ENCODE measurements at places on chromosomes 1 and 21.
A peak's percentile ranks its signal among the peaks of the same experiment; 100 is the strongest.

DNA sequence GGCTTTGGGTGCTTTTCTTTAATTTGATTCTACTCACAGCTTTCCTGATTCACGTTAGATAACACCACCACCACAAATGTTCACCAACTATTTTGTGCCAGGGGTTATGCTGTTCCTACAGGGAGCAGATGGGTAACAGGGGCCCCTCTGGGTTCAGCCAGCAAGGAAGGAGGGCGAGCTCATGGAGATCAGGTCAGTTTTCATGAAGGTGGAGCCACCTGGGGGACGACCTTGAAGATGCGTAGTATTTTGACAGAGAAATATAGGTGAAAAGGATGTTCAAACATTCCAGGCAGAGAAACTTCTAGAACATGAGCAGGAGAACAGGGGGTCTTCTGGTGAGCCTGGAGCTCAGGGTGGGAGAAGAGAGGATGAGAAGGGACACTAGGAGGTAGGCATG, 28.9 kb downstream of the KIAA0040 start:
- no peak for DNase-seq

DNA sequence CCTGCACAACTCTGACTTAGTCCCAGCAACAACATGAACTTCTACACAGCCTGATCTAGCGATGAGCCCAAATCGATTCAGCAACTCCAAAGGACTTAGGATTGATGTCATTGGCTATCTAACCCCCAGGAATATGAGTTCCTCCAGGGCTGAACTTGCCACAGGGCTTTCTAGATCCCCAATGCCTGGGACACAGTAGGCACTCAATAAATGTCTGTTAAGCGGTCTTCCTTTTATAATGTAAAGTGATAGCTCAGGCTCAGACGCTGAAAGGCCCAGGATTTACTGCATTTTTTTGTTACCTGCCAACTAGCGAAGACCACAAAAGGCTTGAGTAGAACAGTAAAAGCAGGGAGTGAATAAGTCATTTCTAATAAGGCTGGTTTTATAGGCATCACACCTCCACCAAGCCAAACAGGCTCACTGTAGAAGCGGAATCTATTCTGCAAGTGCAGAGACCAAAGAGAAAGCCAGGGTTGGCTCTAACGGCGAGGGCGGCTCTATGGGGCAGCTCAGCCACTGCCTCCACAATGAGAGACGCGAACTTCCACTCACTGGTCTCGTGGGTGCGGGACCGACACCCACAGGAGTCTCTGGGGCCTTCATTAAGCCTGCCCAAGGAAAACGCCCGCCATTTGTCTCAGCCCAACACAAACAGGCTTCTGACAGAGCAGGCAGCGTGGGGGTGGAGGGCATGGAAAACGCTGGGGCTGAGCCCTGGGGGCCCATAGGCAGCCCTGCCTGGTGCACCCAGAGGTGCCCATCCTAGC, 52.0 kb downstream of the HLCS start:
- DNase-seq = no peak

- no peak for DNase-seq
Observed at GRCh38 chr21:31489726-31490125, 145.7 kb upstream of the TIAM1 start.

GRCh38 chr21:28018741-28019669, 973.7 kb downstream of the LTN1 start:
- peak; percentile 73 for DNase-seq

DNA sequence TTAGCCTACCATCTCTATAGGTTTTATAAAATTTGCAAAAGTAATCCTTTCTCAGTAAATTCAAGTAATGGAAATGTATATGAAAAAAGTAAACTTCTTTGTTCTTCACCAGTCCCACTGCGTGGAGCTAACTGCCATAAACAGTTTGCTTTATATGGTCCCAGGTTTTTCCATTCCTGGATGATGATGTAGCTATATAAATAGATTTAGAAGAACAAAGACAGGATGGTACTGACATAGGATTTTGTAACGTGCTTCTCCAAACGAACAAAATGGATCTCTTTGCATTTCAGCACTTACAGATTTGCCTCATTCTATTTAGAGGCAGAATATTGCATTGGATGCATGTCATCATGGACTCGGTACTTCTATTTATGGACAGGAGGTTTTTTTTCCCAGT, 57.3 kb downstream of the SMYD2 start:
- no peak for DNase-seq

GRCh38 chr1:204598319-204598969, 82.2 kb downstream of the MDM4 start:
- DNase-seq = no peak

GRCh38 chr21:20377250-20377649, 621.0 kb upstream of the NCAM2 start:
- DNase-seq = no peak

DNA sequence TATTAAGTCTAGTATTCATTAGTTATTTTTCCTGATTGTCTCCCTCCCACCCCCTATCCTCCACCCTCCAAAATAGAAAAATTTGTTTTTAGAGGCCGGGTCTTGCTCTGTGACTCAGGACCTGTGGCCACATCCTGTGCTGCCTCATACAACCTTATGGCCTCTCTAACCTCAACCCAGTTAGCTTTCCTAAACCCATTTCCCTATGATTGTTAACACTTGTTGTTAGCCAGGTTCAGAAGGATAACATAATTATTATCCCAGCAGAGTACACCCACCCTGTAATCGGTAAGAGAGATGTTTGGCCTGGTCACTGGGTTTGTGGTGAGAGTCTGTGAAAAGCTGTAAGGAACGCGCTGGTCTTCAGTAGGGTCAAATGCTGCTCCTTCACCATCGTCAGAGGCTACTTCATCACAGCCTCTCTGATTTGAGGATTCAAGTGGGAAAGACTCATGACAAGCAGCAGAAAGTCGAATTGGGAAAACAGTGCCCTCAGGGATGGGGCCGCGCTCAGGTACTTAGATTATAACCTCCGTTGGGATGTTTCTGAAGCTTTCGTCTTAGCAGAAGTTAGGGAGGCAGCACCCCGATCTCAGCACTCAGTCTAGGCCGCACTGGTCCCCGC, 35.9 kb upstream of the HMGN1 start:
- no peak for DNase-seq

DNA sequence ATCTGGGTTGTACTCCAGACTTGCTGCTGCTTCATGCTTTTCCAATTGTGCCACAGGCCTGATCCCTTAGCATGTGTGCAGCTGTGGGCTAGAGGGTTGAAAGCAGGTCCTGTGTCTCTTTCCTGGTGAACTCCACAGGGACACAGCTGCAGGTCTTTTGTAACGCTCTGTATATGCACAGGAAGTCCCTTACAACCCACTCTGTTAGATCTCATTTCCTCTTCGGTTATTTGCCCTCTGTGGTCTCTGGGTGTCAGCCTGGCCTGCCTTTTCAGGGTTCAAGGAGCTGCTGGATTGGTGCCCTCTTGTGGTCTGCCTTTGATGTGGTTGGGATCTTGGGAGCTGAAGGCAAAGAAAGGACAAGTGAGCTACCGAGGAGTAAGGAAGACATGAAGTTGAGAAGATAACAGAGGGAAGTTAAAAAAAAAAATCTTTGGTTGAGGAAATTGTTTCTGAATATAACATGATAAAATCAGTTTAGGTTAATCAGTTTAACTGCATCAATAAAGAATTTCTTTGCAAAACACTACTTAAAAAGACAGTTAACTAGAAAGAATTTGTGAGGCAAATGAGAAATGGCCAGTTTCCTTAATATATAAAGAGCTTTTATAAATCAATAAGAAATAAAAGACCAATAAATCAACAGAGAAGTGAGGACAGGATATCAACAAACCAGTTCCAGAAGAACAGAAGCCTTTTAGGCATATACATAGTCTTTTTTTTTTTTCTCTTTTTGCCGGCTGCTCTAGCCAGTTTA, 44.1 kb downstream of the UCK2 start:
- peak; percentile 48 for DNase-seq

GRCh38 chr1:85244271-85245061, 15.0 kb downstream of the C1orf52 start:
- DNase-seq = no peak

- no peak for DNase-seq
Observed at GRCh38 chr21:42708107-42708506, 54.7 kb downstream of the PDE9A start.

DNA sequence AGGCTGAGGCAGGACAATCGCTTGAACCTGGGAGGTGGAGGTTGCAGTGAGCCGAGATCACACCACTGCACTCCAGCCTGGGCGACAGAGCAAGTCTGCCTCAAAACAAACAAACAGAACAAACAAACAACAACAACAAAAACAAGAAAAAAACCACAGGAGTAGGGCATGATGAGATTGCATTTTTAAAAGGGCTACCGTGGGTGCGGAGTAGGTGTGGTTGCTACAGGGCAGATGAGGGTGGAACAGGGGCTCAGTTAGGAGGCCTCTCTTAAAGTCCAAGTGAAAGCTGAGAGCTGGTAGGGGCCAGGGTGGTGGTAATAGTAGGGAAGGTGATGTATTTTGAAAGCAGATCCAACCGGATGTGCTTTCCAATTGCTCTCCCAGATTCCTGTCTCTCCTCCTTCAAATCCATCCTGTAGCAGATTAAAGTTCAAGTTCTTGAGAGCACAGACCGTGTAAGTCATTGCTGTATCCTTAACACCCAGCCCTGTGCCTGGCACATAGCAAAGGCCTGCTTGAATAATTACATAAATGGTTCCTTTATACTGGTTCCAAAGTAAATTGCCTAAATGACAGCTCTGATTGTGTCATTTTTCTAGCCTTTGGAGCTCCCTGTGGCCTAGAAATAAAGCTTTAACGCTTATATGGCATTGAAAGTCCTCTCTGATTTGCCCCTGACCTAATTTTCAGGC, 4.2 kb upstream of the LINGO4 start:
- peak; percentile 29 for DNase-seq

DNA sequence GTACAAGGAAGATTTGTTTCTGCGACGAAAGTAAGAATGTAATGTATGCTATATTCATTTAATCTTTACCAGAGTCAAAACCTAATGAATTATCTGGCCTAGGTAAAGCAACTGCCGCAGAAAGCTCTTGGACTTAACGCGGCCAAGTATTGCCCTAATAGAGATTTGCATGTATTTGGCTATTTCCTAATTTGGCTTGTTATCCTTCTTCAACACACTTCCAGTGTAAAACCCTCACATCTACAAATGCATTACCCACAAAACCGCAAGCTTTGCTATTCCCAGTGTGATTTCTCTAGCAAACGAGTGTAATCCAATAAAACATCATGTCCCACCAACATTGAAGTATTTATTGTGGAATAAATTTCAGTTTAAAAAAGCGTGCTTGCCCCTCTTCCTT, 123.8 kb upstream of the LMO4 start:
- no peak for DNase-seq

GRCh38 chr1:64915381-64916274, 50.7 kb downstream of the JAK1 start:
- DNase-seq = no peak

DNA sequence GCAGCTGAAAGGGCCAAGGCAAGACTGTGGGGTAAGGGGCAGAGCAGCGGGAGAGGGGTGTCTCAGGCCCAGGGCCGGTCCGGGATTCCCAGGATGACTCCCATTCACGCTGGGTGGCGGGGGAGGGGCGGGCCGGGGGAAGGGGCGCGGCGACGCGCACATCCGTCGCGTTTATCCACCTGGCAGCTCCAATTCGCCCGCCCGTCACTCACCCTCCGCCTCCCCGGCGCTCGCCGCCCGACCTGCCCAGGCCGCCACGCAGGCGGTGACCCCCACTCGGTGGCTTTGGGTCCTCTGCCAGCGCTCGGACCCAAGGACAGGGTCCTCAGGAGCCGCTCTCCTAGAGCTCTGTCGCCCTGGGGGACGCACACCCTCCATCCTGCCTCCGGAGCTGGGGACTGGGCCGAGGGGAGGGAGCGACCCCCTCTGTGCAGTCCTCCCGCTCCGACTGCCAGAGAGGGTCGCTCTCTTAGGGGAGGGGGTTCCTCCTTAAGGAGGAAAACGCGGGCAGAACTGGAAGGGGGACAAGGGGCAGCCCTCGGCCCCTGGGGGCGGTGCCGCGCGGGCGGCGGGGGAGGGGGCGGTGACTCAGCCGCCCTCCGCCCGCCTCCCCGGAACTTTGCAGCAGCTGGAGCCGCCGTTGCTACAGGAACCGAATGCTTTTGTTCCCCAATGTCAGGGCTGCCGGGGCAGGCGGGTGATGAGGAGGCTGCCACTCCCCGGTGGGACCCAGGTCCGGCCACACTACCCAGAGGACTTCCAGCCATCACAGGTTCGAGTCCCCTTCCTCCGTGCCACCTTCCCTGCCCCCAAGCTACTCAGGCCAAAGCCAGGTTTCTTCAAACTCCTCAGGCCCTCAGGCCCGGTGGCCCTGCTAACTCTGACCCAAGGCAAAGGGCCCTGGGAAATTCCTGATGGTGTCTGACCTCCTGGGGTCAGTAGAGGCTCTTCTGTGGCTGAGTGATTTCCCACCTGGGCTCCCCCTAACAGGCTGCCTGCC, 3.4 kb downstream of the ADGRB2 start:
- DNase-seq = peak; percentile 39

DNA sequence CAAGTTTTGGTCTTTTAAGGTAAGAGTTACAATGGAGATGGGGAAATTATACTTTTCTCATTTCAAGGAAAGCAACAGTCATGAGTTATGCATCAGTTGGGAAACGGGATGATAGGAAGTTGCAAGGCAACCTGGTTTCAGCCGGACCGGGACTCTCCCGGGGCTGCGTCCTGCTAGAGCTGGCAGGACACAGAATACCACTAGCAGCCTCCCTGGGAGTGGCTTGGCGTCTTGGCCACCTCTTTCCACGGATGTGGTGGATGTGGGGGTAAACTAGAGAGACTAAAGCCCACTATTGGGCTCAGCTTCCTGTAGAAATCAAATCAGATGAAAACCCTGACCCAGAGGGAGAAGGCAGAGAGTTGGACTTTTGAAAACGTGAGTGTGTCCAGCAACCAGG, 71.9 kb downstream of the ADARB1 start:
- DNase-seq = no peak

DNA sequence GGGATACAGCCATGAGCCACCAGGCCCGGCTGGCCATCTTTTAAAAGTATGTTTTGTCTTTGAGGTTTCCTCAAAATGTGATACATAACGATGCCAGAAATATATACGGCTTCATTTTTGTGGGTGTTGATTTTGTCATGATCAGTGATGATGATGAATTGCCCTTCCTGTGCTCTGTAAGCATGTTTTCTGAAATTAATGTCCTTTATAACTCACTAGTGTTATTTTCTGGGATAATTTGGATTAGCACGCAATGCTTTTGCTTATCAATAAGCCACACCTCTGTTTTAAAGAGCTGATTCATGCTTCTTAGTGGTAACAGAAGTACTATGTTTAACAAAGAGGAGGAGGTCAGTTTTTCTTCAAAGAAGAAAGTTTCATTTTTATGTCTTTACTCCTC, 25.6 kb downstream of the PHACTR4 start:
- DNase-seq = no peak

DNA sequence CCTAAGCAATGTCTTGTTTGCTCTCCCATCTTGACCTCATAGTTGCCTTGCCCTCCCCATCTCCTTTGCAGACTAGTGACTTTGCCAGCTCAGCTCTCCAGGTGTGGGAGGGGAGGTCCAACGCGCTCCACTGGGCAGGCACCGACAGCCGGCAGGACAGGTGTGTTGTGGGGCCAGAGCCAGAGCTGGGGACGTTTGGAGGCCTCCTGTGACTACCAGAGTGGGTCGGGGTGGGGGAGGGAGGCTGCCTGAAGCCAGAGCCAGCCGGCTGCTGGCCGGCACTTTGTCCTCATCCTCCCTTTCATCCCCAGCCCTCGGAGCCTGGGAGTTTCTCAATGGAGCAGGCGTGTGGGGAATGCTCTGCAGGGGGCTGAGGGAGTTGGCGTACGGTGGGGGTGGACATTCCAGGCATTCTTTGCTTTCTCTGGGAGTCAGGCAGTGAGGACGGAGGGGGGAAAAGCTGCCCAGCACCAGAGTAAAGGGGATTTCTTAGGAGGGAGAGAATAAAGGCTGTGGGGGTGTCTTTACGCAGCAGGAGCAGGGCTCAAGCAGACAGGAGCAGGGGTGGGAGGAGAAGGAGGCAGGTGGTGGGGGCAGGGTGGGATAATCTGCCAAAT, 20.2 kb downstream of the NUAK2 start:
- no peak for DNase-seq

Data from midbrain (tissue), 1 donor.